ENCODE measurements at places on chromosomes 6 and 20.

DNA sequence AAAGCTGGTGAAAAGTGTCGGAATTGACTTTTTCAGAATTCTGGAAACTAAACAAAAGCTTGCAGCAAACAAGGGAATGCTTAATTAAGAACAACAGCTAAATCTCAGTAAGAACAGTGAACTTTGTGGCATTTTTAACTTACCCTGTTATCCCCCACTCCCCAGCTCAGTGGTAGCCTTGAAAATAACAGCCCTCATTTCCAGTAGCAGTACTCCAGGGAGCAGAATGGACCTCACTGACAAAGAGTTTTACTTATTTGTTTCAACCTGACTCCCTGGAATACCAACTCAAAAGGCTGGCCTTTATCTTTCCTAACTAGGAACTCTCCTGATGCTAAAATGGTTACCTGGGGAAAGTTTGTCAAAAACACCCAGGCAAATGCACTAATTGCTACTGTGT lies 108.9 kb downstream of the IMPG1 start:
- DNase-seq: no peak

DNA sequence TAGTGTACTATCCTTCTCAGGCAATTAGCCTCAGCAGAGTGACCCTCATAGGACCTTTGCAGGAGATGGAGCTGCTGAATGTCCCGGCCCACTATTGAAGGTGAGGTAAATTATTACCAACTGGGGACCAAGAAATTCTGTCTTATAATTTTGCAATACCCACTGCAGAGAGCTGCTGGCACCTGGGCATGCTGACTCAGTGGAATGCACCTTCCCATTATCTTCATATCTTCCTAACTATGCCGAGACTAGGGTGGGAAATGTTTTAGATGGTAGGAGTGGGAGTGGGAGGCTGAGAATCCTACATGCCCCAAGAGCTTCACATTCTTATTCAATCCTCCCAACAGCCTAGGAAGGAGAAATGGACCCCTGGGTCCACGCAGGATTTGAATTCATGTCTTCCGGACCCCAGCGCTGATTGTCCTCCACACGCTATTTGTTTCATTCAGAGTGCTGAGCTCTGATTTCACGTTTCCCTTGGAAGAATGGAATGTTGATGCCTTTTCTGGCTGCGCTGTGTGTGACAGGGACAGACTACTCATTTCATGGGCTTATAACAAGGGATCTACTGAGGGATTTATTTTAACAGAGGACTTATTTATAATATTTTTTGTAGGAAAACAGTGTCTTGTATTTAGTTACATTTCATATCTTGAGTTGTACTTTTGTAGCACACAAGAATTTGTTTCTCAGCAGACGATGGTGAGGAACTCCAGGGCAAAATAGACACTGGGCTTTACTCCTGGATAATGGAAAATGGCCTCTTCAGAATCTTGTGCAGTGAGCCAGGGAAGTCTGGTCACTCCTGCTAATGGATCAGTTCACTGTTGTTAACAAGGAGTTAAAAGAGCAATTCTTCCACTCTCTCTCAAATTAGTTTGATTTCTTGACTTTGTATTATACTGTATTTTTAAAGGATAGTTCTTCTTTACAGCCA lies 66.4 kb downstream of the FYN start:
- DNase-seq: no peak

DNA sequence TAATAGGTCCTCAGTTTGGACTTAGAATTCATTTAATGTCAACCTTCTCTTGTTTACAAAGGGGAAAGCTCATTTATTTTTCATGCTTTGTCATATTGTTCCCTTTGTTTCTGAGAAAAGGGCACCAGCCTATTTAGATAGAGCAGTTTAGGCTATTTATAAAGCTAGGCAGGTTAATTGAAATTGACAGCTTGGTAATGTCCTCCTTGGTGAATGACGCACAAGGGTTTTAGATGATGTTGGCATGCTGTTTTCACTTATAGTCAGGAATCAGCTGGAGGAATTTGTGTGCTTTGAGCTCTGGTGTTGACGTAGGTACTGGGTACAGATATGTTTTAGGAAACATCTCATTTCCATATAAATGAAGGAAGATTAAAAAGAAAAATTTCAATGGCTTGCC lies 45.2 kb downstream of the BCKDHB start:
- no peak for DNase-seq

- DNase-seq: no peak
Observed at GRCh38 chr20:10157549-10157948, 61.1 kb upstream of the SNAP25 start.

DNA sequence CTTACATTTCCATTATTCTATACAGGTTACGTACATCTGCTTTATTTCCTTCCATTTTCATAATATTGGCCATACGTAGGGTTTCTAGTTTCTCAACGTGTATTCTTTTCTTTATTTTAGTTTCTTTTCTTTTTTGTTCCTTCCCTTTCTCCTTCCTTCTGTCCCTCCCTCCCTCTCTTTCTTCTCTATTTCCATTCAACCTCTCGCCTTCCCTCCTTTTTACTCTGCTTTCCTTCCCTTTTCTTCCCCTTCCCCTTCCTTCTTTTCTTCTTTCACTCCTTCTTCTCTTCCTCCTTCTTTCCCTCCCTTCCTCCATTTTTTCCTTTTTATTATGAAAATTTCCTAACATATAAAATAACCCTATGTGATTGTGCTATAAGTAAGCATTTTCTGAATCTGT lies 8.7 kb upstream of the HLA-G start:
- DNase-seq: no peak
